ENCODE measurements at places on chromosomes 12 and 14.

DNA sequence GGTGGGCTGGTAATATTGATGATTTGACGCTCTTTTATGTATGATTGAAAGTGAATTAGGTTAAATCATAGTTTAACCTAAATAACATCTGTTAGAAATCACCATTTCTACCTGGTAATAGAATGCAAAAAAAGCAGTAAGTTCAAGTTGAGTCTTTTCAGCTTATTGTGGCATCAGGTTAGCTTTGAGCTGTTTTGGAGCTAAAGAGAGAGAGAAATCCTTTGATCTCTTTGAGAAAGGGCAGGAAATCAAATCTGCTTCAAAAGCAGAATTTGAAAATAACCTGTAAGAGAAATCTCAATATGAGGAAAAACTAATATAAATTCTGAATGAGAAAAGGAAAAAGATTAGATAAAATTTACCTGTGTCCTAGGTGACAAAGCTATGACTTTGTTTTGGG, 62.2 kb downstream of the CKB start:
- DNase-seq = no peak

DNA sequence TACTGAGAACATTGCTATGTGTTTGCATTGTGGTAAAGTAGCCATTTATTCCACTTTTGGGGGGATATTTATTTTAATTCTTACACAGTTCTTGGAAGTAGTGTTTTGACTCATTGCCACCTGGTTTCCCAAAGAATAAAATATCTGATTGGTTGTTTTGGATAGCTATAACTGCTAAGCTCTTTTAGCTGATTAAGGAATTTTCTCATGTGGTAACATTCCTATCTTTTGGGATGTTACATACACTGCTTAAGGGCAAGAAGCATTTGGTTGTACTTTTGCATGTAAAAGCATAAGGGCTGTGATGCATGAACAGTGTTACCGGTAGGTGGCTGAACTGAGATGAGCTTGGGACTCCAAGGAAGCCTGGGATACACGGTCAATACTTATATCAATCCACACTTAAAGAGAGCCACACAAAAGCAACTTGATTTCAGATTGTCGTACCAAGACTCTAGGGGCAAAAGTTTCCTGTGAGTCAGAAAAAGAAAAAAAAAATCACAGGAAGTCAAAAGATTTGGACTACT, 71.4 kb upstream of the PRKD1 start:
- no peak for DNase-seq

- DNase-seq = no peak
Observed at GRCh38 chr12:4050340-4050739, 177.1 kb upstream of the PARP11 start.

DNA sequence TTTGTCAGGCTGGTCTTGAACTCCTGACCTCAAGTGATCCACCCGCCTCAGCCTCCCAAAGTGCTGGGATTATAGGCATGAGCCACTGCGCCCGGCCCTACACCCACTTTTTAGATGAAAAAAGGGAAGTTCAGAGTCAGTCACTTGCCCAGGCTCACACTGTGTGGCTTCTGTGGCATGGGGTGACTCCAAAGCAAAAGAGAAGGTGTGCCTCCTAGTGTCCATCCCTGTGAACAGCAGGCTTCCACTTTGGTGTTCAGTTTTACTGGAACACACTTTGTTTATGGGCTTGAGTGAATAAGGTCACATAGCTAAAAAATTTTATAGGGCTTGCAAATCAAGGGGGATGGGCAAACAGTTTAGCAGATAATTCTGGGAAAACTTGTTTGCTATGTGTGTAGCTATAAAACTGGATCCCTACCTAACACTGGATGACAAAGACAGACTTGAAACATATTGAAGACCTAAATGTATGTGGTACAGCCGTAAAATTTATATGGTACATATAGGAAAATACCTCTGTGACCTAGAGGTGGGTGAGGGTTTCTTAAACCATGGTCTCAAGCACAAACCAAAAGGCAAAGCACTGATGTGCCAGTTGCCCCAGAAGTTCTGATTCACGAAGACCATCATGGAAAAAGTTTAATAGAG, 54.9 kb downstream of the EID3 start:
- no peak for DNase-seq

GRCh38 chr14:24171422-24172260, at the start of gene REC8:
REC8 (plus strand) TSS chr14:24172080; CDS start chr14:24172553, 473 bp downstream.
- DNase-seq = peak; percentile 47

DNA sequence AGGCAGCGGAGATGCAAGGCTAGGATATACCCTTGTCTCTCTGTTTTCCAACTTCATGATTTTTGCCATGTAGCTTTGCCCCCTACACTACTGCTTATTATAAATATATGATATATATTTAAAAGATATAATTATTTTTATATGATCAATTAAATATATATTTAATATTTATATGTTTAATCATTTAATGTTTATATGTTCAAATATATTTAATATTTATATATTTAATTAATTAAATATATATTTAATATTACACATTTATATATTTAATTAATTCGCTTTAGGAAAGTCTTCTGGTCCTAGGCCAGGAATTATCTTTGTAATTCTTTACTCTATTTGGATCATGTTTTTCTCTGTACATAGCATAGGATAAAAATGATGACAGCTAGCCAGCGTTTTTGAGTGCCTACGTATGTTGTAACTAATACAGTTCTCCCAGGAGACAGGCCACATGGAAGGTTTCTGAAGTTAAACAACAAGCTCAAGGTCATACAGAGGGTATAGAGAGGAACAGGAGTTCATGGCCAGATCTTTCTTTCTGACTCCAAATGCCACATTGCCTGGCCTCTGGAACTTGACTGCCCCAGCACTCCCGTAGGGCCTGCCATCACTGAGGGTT, 192.5 kb downstream of the KCNA5 start:
- no peak for DNase-seq
